ENCODE measurements at places on chromosomes 12 and 14.
A peak's percentile ranks its signal among the peaks of the same experiment; 100 is the strongest.

GRCh38 chr12:75853626-75854025 is 177.9 kb downstream of the PHLDA1 start:
- DNase-seq: no peak

GRCh38 chr12:91687052-91688017 is 458.3 kb downstream of the BTG1 start:
- no peak for DNase-seq

DNA sequence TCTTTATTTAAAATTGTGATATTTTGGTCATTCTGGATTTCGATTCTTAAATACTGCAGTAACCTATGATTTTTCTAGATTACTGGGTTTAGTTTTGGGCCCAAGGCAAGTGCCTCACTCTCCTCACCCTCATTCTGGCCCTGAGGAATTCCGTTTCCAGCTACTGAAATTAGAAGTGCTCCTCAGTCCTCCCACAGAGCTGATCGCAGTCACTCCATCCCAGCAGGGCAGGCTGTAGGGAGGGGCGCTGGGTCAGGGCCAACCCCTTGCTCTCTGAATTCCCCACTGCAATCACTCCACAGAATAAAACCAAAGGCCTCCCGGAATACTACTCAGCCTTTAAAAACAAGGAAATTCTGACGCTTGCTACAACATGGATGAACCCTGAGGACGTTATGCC is 66.5 kb upstream of the DIO3 start:
- DNase-seq: no peak

- DNase-seq: no peak
Observed at GRCh38 chr12:111780166-111780565, 13.4 kb downstream of the ALDH2 start.

DNA sequence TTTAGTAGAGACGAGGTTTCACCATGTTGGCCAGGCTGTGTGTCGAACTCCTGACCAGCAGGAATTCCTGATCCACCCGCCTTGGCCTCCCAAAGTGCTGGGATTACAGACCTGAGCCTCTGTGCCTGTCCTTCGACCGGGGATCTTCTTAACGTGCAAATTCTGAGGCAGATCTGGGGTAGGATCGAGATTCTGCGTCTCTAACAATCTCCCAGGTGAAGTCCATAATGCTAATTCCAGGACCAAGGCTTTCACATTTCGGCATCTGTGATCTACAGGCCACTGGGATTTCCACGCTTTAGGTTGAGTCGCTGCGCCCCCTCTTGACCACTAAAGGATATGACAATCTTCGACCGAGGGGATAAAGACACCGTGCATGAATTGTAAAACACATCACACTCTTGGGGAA is 24.8 kb downstream of the FOS start:
- DNase-seq: peak; percentile 48

GRCh38 chr14:36843410-36843809 is 181.8 kb downstream of the PAX9 start:
- DNase-seq: no peak

- DNase-seq: no peak
Observed at GRCh38 chr12:56991319-56992246, 14.8 kb downstream of the ZBTB39 start.

DNA sequence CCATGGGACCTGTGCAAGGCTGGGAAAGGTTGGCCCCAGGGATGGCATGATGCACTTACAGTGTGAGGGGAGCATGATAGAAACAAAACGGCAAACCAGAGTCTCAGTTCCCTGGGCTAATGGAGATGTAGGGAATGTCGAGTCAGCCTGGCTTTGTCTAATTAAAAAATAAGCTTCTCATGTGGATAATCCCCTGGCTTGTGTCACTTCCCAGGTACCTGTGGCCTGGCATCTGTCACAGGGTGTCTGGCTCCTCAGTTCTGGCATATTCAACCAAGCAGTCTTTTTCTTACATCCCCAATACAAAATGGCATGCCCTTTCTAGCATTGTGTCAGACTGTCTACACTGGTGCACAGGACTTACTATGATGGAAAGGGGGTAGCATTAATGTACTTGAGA is 261.4 kb downstream of the GRIN2B start:
- DNase-seq: no peak

DNA sequence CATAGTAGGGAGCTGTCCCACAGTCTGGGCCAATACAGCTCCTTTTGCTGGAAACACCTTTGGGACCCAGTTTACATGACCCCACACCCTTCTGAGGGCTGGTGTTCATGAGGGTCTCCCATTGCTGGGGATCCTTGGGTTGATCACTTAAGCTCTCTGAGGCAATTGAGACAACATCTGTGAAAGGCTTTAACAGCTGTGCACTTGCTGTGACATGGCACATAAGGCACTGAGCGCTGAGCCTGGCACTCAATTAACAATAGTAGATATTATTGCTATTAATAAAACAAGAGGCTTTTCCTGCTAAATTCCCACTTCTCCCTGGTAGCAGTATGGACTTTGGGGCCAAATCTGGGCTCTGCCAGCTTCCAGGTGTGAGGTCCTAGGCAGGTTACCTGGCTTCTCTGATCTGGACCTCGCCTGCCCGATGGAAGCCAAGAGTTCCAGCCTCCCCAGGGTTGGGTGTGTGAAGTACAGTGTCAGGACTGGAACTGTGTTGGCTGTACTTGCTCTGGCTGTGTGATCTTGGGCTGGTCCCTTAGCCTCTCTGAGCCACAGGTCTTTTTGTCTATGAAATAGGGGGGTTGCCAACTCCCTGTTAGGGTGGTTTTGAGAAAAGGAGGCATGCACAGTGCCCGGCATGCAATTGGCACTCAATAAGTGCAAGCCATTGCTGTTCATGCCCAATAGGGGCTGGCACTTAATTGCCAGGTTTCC is 3.1 kb downstream of the SH2B3 start:
- DNase-seq: no peak
